ENCODE measurements at places on chromosomes 6 and 20.

- DNase-seq, result no peak
Observed at GRCh38 chr20:12072954-12073264, 155.2 kb downstream of the BTBD3 start.

GRCh38 chr6:29864037-29864810, 36.6 kb downstream of the HLA-G start:
- no peak for DNase-seq

GRCh38 chr6:113292646-113293422, 564.3 kb upstream of the MARCKS start:
- no peak for DNase-seq

DNA sequence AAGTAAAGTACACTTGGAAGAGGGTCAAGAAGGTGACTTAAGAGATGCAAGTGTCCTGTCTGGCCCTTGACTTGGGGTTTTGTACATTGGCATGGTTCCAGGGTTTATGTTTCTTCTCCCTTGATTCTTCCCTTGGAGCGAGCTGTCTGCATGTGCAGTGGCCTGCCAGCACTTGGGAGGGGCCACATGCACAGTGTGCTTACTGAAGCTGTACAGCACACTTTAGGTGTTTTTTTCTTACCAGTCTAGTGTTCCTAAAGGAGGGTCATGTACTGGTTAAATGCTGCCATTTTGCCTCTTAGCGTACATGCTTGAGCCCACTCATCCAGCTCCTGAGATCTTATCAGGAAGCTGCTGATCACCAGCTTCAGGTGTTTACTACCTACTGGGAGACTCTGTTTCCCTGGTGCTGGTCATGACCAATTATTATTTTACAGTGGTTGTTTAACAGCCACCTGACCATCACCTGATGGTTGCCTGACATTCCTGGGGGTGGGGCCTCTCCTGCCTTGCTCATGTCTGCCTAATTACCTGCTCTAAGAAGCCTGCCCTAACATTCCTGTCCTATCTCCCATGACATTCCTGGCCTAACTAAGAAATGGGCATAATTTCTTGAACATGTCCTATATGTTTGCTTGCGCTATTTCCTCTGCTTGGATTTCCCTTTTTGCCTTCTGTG, 182.9 kb downstream of the MCHR2 start:
- no peak for DNase-seq

DNA sequence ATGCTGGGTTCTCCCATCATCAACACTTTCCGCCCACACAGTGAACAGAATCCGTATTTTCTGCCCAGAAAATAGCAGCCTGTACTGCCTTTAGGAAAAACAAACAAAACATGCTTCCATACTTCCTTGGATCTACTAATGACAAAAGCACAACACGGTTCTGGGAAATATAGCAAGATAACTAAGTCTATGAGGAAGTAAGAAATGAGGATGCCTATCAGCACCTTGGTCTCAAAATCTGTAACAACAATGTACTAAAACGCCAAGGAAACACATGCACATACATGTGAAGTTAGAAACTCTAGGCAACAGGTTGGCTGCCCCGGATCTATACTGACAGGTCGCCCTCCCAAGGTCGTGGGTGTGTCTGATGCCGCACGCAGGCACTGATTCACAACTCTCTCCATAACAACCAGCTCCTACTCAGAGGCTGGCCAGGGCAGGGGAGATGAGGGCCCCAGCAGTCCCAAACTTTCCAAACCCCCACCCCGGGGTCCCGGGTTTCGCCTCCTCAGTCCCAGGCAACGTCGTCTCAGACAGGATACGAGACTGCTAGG, 710 bp downstream of the BTBD9 start:
- no peak for DNase-seq

DNA sequence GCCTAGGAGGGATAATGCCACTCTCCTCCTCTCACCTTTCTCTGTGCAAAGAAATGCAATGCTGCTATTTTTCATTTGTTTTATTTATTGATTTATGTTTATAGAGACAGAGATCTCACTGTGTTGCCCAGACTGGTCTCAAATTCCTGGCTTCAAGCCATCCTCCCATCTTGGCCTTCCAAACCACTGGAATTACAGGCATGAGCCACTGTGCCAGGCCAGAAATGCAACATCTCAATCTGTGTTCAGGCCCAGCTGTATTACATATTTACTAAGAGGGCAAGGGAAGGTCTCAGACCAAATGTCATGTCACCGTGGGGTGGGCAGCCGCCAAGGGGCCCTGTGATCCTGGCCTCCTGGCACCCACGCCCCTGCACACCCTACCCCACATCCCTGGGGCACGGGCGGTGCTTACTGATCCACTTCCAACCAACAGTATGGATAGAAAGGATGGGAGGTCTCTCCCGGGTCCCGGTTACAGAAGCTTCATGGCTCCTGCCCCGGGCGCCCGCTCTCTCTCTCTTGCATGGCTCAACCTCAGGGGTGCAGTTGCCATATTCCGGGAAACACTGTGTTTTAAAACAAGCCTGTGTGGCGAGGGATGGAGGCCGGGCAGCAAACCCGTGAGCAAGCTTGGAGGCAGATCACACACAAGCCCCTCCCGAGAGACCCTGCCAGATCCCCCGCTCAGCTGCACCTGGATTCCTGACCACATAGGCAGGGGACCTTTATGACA, 111.8 kb downstream of the AGPAT4 start:
- DNase-seq, result no peak

DNA sequence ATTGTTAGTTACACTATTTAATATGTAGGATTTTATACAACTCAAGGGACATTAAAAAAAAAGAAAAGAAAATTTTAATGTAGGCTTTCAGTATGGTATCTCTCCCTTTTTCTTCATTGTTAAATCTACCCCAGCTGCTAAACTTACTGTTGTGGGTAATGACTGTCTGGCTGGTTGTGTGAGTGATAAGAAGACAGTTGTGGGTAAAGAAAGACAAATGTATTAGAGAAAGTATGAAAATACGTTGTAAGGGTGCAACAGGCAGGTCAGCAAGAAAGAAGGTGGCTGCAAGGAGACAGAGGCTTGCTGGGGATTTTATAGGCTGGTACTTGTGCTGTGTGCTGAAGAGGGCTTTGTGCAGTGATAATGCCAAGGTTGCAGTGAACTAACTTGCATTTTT, 91.4 kb upstream of the FOXO3 start:
- DNase-seq, result no peak

GRCh38 chr6:4374216-4374615, 238.8 kb upstream of the ECI2 start:
- DNase-seq, result no peak

GRCh38 chr6:40343877-40344565, 243.1 kb downstream of the LRFN2 start:
- no peak for DNase-seq

DNA sequence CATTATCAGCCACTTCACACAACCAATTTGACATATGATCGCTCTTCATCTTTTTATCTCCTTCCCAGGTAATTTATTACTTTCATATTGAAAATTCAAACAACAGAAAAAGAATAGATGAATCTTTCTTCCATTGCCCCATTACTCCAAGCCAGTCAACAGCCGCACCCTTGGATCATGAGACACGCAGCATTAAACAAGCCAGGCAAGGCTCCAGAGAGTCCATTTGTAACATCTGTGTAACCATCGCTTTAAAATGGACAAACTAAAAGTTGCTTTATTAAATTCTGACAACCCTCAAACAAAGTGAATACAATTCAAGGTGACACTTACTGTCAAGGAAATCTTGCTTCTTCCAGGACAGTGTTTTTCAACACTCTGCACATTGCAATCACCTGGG, 200.3 kb downstream of the EPM2A start:
- no peak for DNase-seq

DNA sequence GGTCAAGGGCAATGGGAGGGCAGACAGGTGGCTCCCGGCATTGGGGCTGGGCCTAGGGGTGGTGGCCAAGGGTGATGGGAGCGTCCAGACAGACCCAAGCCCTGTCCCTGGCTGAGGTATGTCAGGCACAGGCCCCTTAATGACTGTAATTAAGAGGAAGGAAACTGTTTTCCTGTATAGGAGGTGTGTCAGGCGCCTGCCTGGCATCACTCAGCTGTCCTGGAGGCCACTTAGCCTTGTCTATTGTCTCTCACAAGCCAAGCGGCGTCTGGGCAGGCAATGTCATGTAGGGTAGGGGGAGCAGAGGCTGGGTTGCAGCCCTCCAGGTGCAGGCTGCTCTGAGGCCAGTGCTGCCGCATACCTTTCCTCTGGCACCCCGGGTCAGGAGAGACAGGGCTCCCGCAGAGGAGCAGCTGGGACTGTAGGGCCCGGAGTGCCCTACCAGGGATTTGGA, 3.9 kb upstream of the FAM83C start:
- DNase-seq, result no peak

DNA sequence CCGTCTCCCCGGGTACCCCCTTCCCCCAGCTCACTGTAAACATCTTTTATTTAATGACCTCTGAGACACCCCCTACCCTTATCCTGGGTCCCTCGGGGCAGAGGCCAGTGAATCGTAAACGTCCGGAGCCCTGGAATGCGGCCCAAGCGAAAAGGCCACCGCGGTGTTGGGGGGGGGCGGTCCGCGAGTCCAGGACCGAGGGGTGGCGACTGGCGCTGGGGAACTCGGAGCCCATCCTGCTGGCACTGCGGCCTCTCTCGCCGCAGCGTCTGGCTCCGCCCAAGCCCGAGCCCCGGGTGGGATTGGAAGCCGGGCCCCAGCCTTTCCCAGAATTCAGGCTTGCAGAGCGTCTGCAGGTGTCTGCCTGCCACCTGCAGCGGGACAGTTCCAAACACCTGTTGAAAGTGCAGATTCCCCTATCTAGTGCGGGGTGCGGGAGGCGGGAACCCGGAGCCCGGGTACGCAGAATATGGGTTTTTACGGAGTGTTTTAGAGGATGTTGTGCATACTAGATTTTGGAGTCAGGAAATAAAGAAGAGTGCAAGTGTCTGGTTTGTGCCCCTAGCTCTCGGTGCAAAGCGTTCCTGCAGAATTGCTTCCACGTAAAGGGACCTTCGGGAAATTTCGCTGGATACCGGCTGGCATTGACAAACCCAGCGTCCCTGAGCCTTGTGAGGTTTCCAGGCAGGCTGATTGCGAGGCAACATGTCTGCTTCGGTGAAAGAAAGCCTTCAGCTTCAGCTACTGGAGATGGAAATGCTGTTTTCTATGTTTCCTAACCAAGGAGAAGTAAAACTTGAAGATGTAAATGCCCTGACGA, 800 bp downstream of the RWDD2A start:
- no peak for DNase-seq

- DNase-seq, result no peak
Observed at GRCh38 chr6:126380072-126380583, 40.2 kb downstream of the CENPW start.

GRCh38 chr6:157283900-157284737, 39.2 kb downstream of the TMEM242 start:
- no peak for DNase-seq

DNA sequence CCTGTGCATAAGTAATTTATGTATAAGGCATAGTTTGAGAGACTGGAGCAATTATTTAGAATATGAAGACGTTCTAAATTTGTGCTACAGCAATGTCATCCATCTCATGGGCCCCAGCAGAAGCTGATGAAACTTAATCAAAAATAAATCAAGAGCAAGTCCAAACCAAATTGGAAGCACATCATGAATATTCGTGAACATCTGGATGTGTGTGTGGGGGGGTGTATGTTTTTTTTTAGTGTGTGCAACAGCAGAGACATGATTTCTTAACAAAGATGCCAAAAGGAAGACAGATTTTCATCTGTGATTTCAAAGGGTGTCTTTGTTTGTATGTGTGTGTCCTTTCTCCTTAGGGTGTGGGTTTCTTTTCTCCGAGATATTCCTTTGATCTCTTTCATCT, 58.9 kb downstream of the SASH1 start:
- DNase-seq, result no peak

GRCh38 chr6:83862776-83863471, 3.4 kb downstream of the CYB5R4 start:
- no peak for DNase-seq

GRCh38 chr20:689348-689747, 13.7 kb upstream of the SCRT2 start:
- DNase-seq, result no peak

DNA sequence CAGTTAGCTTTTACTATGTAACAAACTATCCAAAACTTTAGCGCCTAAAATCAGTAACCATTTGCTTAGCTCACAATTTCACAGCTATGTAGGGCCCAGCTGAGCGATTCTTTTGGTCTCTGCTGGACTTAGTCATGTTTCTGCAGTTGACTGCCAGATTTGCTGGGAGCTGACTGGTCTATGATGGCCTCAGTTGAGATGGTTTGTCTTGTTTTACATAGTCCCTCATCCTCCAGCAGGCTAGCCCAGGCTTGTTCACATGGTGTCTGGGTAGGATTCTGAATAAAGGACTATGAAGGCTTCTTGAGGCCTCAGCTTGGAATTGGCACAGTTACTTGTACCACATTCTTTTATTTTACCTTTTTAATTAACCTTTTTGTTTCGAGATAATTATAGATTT, 247.8 kb upstream of the CHD6 start:
- no peak for DNase-seq

Data from NCI-H2081 treated with DMSO at 0.1 percent for 48 hours (cell line).